ENCODE measurements at places on chromosomes 2 and 18. TPM values are rescaled to one million over a fixed set of nuclear protein-coding genes. Genes with fewer than 3 reads are reported as not detected.

The CCDC178 gene
- 0.07 TPM for polyA plus RNA-seq

DNA sequence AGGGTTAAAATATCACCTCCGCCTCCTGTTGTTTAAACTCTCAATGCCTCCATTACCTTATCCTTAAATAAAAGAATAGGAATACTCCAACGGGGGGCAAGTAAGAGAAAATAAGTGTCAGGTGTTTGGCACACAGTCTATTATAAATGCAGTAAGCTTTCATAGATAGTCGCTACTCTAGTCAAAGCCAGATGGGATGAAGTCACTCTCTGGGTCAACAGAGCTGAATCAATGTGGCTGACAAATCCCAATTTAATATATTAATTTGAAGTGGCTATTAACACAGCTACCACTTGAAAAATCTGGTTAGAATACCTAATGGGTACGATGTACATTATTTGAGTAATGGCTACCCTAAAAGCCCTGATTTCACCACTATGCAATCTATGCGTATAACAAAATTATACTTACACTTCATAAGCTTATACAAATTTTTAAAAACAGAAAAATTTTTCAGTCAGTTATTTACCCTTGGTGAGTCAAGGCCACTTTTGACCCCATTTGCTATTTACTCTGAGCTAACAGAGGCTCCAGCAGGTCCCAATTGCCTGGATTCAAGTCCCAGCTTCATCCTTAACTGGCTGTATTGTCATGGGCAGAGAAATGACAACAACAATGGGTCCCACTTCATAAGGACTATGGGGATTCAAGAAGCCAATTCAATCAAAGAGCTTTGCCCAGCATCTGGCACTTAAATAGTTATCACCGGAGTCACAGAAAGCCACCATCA is 167.5 kb upstream of the PID1 start:
- DNase-seq, result no peak
- no peak overlapping the region for H3K27ac ChIP-seq
- H3K36me3 ChIP-seq, result no peaks in the 10 kb centered on the region
- H3K4me3 ChIP-seq, result no peak overlapping the region

DNA sequence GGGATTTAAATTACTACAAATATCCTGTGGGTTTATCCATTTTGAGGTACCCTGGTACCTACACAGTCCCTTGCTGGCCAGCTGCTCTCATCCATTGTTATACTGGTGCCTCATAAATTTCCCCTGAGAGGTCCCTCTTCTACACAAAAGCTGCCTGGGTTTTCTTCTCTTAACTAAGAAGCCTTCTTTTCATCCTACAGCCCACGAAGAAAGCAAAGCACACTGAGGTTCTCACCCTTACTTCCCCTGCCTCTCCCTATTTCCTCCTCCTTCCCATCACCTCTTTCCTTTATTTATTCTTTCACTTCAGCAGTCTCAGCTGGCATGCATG is 154.9 kb downstream of the CSRNP3 start:
- no peaks in the 10 kb centered on the region for H3K36me3 ChIP-seq
- no peak overlapping the region for H3K27ac ChIP-seq
- no peak overlapping the region for H3K4me3 ChIP-seq
- H3K27me3 ChIP-seq, result no peaks in the 10 kb centered on the region
- no peak for DNase-seq
- no peaks in the 10 kb centered on the region for H3K4me1 ChIP-seq

The STARD6 gene
- polyA plus RNA-seq, result not detected

DNA sequence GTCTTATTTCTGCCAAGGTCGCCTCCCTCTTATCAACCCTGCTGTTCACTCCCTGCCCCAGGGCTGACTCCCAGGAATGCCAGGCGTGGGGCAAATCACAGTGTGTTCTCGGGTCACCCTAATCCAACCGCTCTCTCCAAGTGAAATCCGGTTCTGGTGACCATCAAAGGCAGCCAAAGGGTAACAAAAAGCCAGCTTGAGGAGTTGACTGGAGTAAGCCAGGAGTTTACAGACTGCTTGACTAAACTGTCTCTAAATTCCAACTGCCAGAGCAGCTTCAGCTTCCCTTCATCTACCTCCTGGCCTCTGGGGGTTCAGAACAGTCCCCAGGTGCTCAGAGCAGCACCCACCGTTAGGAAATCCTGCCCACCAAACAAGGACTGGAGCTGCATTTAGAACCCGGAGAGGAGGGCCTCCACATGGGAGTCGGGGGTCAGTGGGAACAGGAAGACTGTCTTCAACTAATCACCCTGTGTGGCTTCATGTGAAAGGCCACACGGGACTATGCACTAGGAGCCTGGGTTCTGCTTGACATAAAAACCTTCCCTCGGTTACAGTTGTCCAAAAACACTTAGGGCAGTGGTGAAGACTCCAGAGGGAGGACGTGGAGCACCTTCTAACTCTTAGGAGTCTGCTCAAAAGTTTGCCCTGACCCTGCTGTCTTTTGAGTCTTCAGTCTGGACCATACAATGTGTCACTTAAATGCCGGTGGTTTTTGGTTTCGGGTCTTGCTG is 24.2 kb upstream of the MCFD2 start:
- H3K36me3 ChIP-seq, result no peaks in the 10 kb centered on the region
- peak overlapping the region; percentile 78 for H3K27ac ChIP-seq

DNA sequence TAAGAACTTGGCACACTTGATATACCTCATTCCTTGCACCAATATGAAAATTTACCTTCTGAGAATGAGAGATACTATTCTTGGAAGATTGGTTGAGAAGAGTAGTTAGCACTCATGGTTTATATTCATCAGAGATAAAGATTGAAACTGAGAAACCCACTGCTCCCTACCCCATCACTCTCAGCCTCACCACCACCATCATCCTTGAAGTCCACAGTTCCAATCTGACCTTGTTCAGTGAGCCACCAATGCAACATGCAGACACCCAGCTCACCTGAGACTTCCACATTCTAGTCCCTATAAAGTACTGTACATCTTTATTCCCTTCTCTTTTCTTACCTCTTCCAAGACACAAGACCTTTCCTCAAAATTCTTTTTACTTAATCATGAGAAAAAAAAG is 869.0 kb downstream of the TRIB2 start:
- H3K27me3 ChIP-seq, result no peaks in the 10 kb centered on the region
- H3K36me3 ChIP-seq, result no peaks in the 10 kb centered on the region
- H3K4me1 ChIP-seq, result no peaks in the 10 kb centered on the region
- H3K27ac ChIP-seq, result no peak overlapping the region

- H3K4me1 ChIP-seq, result no peaks in the 10 kb centered on the region
- H3K36me3 ChIP-seq, result no peaks in the 10 kb centered on the region
- DNase-seq, result no peak
- no peak overlapping the region for H3K27ac ChIP-seq
Measured at GRCh38 chr2:50752237-50752636, 279.7 kb downstream of the NRXN1 start.

GRCh38 chr2:168717790-168718502 is 84.5 kb upstream of the NOSTRIN start:
- peaks cover 2% of the 10 kb centered on the region for H3K36me3 ChIP-seq
- H3K27me3 ChIP-seq, result no peaks in the 10 kb centered on the region
- peak; percentile 73 for DNase-seq
- H3K4me3 ChIP-seq, result no peak overlapping the region
- peak overlapping the region; percentile 84 for H3K27ac ChIP-seq
- peaks cover 25% of the 10 kb centered on the region for H3K4me1 ChIP-seq

DNA sequence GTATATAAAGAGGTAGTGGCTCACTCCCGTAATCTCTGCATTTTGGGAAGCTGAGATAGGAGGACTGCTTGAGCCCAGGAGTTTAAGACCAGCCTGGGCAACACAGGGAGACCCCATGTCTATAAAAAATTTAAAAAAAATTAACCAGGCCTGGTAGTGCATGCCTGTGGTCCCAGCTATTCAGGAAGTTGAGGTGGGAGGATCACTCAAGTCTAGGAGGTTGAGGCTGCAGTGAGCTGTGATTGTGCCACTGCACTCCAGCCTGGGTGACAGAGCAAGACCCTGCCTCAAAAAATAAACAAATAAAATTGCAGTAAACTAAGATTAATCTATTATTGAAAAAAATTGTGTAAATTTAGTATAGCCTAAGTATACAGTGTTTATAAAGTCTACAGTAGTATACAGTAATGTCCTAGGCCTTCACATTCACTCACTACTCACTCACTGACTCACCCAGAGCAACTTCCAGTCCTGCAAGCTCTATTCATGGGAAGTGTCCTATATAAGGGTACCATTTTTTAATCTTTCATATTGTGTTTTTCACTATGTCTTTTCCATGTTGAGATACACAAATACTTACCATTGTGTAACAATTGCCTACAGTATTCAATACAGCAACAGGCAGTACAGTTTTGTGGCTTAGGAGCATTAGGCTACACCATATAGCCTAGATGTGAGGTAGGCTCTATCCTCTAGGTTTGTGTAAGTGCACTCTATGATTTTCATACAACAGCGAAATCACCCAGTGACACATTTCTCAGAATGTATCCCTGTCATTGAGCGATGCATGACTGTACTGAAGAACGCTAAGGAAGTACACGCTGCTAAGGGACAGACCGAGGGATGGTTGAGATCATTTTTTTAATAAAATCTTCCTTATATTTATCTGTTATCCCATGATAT is 10.4 kb upstream of the MAP4K3 start:
- no peaks in the 10 kb centered on the region for H3K4me1 ChIP-seq
- no peak overlapping the region for H3K4me3 ChIP-seq
- H3K27me3 ChIP-seq, result no peaks in the 10 kb centered on the region
- H3K36me3 ChIP-seq, result no peaks in the 10 kb centered on the region
- DNase-seq, result no peak
- H3K27ac ChIP-seq, result no peak overlapping the region
